ENCODE measurements at places on chromosomes 12 and 14.

- DNase-seq = no peak
Observed at GRCh38 chr12:68240079-68240478, 13.3 kb downstream of the IL22 start.

GRCh38 chr12:124928912-124929530 is 14.6 kb upstream of the UBC start:
- DNase-seq = no peak

- peak; percentile 32 for DNase-seq
Observed at GRCh38 chr12:113049976-113050742, 6.4 kb upstream of the DTX1 start.

GRCh38 chr12:124336742-124337520 is 42.0 kb downstream of the RFLNA start:
- DNase-seq = no peak

DNA sequence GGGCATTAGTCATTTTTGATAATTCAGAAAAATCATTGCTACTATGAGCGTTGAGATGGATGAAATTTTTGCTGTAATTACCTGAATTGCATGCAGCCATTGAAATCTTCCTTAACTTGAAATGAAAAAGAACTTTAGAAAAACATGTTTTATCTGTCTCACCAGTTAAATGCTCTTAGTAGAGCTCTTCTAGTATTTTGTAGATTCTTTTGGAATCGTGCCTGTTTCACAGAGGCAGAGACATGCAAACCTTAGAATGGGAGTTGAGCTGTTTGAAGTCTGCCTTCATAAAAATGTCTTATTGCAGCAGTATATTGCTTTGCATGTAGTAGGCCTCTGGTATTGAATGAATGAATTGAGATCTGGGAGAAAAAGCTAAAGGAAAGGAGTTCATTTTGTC is 4.2 kb downstream of the PEX5 start:
- DNase-seq = no peak

DNA sequence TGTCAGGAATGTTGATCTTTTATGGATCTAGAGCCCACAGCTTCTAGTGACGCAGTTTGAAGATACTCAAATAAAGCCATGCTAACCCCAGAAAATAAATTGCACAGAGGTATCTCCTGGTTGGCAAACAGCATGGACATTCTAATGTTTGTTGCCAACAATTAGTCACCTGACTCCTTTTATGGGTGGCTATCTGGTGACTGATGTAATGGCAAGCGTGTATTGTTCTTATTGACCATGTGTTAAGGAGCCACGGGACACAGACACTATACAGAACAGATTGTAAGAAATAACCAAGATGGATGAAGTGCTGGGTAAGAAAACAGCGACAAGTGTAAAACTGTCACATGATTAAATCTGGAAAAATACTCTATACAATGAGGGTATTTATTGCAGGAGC is 401.3 kb upstream of the PDE3A start:
- DNase-seq = no peak

- DNase-seq = no peak
Observed at GRCh38 chr12:114735011-114735410, 51.0 kb upstream of the TBX3 start.

DNA sequence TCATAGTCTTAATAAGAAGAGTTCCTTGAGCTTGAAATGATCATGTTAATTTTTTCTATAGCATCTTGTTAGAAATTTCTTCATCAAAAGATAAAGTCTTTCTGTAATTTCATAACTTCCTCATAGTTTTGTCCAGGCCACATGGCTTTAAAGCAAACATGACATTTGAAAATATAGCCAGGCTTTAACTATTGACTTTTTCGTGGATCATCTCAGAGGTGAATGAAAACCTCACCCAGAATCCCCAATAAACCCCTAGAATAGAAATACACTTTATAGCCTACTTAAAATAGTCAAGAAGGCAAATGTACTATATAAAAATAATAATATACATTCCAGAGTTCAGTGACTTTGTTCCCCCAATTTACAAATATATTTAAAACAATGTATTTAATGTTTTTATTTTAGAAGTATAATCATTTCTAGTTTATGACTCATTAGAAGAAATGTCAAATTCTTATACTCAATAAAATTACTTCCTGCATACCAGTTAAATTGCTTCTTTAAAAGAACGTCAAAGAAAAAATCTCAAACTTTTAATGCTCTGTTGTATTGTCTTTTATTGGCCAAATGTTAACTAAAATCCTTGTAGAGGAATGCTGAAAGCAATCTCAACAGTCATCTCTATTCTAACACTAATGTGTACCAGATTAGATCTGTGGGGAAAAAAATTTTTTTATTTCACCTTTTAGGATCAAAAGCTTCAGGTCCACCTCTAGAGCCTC is 21.6 kb downstream of the EXOC5 start:
- no peak for DNase-seq

- no peak for DNase-seq
Observed at GRCh38 chr14:102095871-102096568, 9.2 kb upstream of the HSP90AA1 start.

GRCh38 chr14:81449114-81449513 is 49.0 kb upstream of the STON2 start:
- DNase-seq = no peak

- no peak for DNase-seq
Observed at GRCh38 chr14:90818715-90819114, 2.5 kb upstream of the TTC7B start.

- DNase-seq = no peak
Observed at GRCh38 chr12:62908674-62909073, 26.3 kb downstream of the PPM1H start.

DNA sequence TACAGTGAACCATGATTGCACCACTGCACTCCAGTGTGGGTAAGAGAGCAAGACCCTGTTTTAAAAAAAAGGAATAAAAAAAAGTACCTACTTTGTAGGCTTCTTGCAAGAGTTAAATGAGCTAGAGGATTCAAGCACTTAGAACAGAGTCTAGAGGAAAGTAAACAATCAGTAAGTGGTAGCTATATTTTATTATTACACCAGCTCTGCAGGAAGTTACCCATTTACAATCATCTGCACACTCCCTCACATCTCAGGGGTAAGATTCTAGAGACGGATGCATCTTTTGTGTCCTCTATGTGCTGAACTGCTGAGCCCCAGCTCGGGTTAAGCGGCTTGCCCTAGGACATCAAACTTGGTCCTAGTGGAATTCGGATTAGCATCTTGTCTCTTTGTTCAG is 67.3 kb downstream of the KCNK10 start:
- DNase-seq = no peak

- DNase-seq = no peak
Observed at GRCh38 chr14:101552786-101553231, 8.5 kb upstream of the DIO3 start.

DNA sequence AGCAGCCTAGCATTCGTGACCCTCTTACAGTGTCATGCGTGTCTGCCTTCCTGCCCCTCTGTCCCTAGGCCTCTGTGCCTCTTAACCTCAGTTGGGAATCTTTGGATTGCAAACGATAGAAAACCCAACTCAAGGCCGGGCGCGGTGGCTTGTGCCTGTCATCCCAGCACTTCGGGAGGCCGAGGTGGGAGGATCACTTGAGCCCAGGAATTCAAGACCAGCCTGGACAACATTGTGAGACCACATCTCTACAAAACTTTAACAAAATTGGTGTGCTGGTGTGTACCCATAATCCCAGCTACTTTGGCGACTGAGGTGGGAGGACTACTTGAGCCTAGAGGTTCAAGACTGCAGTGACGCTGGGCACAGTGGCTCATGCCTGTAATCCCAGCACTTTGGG is 36.7 kb downstream of the TMEM120B start:
- DNase-seq = no peak

- peak; percentile 76 for DNase-seq
Observed at GRCh38 chr12:116959845-116960514, 49.2 kb downstream of the FBXW8 start.

GRCh38 chr12:40618636-40619035 is 73.6 kb upstream of the CNTN1 start:
- no peak for DNase-seq

DNA sequence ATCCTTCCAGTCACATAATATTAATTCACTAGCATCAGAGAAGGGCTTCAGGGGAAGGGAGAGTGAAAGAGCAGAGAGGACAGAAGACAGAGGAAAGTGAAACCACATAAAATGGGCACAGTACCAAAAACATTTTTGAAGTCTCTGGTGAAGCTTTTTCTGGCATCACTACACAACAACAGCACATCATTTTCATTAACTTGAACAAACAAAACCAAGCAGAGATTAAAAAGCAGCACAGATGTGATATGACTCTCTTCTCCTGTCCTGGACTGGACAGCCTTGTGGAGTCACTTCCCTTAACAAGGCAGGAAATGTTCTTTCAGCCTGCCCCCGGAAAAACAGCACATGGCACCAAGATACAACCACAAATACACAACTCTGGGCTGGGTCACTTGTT is 112.0 kb downstream of the TSPAN8 start:
- peak; percentile 32 for DNase-seq

- DNase-seq = no peak
Observed at GRCh38 chr14:60274448-60274847, 25.4 kb downstream of the PPM1A start.

DNA sequence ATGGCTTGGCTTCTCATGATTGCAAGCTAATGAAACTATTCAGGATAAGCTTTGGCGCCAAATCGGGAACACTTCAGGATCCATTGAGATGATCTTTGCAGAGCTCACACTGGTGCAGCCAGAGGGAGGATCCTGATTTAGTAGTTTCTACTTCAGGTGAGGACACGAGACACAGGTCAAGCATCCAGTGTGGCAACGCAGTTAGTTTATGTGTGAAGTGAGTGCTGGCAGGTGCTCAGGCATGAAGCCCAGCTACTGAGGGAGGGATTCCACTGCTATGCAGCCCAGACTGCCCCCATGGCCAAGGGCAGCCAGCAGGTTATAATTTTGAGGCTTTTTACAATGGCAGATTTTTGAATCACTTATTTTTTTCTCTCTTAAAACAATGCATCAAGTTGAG is 113.5 kb upstream of the PCED1B start:
- no peak for DNase-seq

GRCh38 chr12:28938056-28938455 is 211.0 kb upstream of the FAR2 start:
- no peak for DNase-seq

DNA sequence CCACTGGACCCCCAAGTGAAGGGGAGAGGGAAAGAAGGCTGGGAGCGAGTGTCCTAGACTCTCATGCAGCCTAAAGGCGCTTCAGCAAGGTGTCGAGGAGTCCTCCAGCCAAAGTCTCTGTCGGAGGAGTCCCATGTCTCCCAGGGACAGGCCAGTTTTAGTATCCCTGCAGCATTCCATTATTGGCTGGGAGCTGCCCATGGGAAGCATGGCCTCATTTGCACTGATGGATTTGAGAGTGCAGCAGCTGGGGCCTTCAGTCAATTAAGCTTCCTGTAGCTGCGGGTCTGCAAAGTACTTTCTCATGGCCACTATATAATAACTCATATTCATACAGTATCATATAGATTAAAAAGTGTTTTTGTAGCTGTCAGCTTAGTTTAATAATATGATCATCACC is 12.4 kb upstream of the RPH3A start:
- peak; percentile 73 for DNase-seq

DNA sequence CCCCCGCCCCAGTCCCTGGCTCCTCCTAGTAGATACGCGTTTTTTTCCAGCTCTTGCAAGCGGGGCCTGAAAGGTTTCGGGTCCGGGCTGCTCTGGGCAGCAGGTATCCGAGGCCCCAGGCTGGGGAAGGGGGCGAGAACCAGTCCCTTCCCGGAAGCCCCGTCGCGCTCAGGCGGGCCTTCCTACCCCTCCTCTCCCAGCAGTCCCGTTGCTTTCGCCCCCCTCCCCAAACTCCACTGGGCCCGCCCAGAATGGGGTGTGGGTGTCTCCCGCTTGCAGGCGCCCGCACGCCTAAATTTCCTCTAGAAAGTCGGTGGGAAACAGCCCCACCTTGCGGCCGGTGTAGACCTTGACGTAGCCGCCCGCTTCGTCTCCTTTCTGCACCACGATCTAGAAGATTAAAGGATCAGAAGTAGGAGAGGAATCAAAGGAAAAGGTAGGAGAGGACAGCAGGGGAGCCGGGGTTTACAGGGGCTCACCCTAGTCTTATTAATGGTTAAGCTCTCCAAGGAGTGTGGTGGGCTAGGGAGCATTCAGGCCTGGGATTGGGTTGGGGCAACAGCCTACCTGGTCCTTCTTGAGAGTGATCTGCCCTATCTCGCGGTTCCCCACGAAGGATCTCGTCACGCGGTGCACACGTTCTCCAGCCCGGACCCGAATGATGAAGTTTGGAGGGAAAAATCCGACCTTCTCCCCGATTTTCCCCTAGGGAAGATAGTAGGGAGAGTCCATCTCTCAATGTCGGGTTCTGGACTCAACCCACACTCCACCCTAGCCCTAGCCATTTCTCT is 7.3 kb downstream of the STAC3 start:
- DNase-seq = peak; percentile 93

DNA sequence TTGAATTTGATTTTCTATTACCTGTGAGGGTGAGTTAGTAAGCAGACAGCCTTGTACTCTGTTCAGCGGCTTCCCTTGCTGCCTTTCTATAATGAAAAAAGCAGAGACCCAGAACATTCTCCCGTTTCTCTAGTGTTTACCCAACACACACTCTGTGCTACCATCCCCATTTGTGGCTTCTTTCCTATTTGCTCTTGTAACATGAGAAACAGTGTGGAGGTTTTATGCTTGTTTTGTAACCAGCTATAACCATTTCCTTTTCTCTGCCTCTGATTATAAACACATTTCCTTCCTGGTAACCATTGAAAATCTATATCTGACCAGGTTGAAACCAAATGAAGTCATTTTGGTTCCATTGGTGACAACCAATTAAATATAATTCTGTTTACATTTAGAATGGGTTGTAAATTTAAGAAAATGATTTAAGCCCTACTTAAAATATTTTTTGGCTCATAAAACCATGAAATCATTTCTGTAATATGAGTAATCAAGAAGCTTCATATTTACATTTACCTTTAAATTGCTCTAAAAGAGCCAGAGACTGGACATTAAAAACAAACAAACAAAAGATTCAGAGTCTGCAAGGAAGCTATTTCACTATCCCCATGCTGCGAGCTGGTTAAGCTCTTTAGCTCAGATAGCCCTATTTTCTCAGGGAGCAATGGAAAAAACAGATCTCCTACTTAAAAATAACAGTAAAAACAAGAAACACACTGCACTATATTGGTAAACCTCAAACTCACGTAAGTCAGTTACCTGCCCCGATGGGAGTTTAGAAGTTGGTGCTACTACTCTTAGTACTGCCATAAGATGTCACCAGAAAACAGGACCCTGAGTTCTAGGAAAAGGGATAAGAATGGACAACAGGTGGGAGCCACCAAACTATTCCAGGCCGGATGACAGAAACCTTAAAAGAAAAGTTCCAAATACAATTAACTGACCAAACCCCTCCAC is 206.5 kb upstream of the EEA1 start:
- DNase-seq = no peak

GRCh38 chr12:107007411-107007810 is 20.5 kb upstream of the MTERF2 start:
- no peak for DNase-seq

- no peak for DNase-seq
Observed at GRCh38 chr12:61915420-61915819, 344.8 kb upstream of the USP15 start.

- no peak for DNase-seq
Observed at GRCh38 chr12:105575235-105575634, 244.7 kb downstream of the C12orf75 start.

Measured in eye (tissue), 1 donor.